ENCODE measurements at places on chromosomes 2 and 18.

- DNase-seq: no peak
Measured at GRCh38 chr2:58991357-58991756, 750.2 kb upstream of the FANCL start.

- DNase-seq: no peak
Measured at GRCh38 chr2:28359222-28360057, 33.2 kb upstream of the FOSL2 start.

DNA sequence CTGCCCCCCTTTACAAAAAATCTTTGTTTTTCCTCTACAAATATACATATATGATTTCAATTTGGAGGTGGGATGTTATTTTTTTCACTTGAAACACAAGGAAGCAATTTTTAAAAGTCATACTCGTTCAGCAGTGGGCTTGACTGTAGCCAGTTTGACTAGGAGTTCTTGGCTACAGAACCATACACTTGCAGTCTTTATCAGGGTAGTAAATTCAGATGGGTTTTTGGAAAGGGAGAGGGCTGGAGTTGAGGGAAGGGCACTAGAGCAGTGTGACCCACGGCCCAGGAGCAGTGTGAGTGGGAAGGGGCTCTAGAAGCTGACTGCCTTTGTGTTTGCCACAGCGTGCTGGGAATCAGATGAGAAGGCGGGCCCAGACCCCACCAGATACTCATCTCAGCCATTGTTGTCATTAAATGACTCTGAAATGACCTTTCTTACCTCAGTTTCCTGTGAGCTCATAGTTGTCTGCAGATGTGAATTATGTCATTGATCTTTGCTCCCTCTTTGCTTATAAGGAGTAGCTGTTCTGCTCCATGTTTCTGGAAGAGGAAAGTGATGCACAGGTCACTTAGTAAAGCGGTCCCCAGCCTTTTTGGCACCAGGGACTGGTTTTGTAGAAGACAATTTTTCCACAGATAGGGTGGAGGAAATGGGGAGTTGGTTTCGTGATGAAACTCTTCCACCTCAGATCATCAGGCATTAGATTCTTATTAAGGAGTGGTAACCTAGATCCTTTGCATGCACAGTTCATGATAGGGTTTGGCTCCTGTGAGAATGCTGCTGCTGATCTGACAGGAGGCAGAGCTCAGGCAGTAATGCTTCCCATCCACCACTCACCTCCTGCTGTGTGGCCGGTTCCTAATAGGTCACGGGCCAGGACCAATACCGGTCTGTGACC, 116.8 kb downstream of the SPTBN1 start:
- no peak for DNase-seq

- DNase-seq: no peak
Measured at GRCh38 chr2:31088504-31089195, 49.6 kb downstream of the GALNT14 start.

- no peak for DNase-seq
Measured at GRCh38 chr2:213627054-213627710, 342.9 kb downstream of the SPAG16 start.

DNA sequence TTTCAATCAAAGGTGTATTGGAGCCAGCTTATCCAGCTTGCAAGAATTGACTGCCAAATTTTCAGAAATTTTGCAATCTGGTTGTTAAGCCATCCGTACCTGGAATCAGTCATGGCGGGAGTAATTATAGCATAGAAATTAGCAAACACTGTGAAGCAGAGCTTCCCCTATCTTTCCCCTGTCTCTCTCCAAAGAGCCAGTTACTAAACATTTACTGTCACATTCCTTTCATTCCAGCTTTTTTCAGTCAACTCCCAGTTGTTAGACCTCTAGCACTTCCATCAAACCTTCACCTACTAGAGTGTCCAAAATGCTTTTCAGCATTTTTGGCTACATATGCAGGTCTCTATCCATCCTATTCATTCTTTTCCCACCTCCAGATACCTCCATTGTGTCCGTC, 137.4 kb downstream of the MC4R start:
- no peak for DNase-seq

DNA sequence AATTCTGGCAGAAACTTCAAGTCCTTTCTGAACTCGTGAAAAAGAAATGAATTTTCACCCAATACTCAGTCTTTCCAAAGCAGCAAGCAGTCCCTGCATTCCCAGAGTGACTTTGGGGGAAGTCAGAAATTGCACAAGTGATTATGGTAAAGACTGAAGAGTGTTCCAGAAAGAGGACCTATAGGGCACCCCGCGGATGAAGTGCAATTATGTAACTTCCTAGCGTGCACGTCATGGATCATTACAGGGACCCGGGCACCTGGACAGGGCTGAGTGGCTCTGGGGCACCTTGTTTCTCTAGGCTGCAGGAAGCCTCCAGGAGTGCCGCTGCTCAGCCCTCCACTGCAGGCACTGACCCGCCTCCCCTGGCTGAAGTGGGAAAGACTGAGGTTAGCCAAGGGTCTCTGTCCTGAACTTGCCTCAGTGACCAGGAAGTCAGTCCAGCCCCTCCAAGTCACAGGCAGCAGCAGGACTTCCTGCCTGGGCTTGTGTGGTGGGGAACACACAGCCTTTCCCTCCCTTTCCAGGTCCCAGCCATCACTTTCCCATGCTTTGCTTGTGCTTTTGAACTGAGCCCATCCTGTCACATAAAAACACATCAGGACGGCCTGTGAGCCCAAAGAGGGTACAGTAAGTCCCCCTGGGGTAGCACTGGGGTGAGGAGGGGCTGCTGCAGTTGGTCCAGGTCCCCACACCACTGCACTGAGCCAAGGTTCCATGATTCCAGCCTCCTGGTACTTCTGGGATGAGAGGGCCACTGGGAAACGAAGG, 19.8 kb downstream of the TMEM185B start:
- DNase-seq: no peak

DNA sequence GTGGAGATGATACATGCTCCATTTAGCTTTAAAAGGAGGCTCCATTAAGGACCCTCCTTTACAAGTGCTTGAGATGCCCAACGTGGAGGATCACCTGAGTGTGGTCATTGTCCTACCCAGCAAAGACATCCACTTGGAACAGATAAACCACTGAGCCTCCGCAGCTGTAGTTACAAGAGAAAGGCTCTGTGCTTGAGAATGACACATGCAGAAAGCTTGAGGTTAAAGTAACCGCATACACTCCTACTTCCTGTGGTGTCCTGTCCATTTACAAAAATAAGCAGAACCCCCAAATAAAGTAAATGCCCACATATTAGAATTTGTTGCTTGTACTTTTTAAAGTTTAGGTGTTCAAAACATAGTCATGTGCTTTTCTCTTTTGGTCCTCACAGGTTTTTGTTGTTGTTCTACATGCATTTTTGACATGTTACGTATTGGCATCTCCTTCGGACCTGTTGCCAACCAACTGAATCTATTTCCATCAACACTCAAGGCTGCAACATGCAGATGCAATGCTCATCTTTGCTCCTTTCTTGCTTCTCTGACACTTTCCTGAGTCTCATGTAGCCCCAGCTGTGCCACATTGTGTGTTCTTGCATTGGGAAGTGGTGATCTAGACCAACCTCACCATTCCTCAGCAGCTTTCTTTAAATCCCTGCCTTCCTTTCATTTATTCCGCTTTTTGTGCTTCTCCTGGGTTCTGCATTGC, 56.0 kb downstream of the SERPINB7 start:
- DNase-seq: no peak

GRCh38 chr18:62205824-62206223, 18.8 kb downstream of the RELCH start:
- no peak for DNase-seq

- DNase-seq: no peak
Measured at GRCh38 chr2:69936906-69937305, 22.0 kb downstream of the MXD1 start.

DNA sequence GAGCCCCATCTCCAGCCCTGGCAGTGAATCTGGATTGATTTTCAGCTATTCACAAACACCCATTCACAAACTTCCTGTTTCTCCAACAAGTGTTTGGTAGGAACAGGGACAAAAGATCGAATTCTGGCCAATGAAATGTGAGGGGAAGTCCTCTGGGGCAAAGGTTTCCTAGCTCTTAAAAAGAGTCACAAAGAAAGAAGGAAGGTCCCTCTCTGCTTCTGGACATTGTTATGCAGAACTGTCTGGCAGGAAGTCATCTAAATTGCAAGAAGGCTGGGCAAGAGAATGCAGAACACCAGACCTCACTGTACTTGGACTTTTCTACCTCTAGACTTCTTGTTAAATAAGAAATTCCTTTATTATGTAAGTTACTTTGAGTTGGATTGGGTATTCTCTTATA, 137.3 kb downstream of the CCDC148 start:
- no peak for DNase-seq

- no peak for DNase-seq
Measured at GRCh38 chr2:24238158-24238557, 63.3 kb downstream of the FAM228A start.

- DNase-seq: no peak
Measured at GRCh38 chr2:31166925-31167324, 28.7 kb upstream of the GALNT14 start.

GRCh38 chr2:85843543-85843942, 45.2 kb downstream of the ST3GAL5 start:
- DNase-seq: peak; percentile 43
